ENCODE measurements at places on chromosomes 2 and 18.

- DNase-seq = no peak
Observed at GRCh38 chr2:34093790-34094189, 494.7 kb upstream of the FAM98A start.

DNA sequence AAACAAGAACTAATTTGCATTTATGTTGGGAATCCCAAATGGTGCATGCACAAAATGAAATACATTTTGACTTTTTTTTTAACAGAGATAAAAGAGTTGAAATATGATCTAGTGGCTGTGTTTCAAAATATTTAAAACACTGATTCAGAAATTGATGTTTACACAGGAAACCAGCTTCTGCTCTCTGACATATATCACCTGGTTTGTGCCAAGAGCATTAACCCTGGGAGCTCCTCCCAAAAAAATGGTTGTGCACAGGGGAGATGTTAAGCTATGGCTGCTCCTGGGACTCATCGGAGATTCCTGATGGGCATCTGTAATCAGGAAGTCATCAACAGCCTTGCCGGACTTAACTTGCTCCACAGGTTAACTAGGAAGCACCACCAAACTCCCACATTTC, 65.2 kb upstream of the MAL start:
- peak; percentile 9 for DNase-seq

DNA sequence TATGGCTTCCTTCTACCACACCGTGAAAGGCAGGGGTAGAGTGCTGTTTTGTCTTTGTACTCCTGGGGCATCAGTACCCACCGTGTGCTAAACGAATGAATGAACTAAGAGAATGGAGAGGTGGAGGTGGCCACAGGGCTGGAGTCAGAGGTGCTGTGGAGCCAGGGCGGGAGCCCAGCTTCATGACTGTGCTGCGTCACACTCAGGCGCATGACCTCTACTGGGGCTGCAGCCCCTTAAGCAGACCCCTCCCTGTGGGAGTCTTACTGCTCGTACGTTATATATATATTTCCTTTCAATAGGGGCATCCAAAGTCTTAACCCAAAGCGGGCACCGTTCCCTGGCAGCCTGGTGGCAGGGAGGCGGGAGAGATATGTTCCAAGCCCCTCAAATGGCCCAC, 18.0 kb upstream of the LBH start:
- DNase-seq = no peak

DNA sequence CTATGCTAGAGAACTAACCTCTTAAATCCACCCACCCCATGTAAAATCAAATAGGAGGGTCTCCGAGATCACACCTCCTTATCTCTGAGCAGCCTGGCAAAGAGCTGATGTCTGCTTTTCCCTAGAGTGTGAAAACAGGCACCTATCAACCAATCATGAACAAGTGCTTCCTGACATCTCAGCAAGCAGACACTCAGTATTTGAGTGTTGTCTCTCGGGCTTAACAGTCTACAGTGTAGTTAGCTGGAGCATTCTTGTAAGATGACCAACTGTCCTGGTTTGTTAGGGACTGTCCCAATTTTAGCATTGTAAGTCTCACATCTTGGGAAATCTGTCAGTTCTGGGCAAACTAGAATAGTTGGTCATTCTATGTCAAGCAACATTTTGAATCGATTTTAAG, 26.4 kb downstream of the MARCHF4 start:
- DNase-seq = no peak

GRCh38 chr2:173656086-173656485, 301.4 kb downstream of the CDCA7 start:
- no peak for DNase-seq

DNA sequence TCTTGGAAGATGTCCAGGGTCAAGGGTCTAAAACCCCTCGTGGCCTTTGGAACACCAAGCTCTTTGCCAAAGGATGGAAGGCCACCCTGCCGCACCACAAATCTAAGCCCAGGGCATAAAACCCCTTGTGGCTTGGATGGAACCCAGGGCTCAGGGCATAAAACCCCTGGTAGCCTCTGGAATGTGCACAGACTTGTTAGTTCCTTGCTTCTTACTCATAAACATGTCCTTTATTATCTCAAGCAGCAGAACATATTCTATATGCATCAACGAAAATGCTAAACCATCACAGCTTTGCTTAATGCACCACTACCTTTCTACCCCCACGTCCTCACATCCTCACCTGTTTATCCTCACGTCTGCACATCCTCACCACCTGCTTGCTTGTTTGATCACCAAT, 998.0 kb downstream of the DSC3 start:
- no peak for DNase-seq

DNA sequence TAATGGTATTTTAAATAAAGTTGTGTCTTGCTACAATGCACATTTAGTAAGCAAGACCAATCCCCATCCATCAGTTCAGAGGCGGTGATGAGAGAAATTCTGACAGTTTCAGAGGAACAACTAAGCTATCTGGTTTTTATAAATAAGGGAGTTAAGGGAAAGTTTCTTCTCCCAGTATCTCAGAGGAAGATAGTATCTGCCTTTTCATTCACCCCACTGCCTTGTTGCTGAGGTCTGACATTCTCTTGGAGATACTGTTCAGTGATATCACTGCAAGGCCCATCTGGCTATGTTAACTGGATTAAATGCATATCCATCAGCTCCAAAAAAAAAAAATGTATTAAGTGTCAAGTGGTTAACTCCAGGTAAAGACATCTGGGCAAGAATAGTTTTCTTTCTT, 47.9 kb downstream of the RBMS1 start:
- no peak for DNase-seq
